Right atrium auricular region (tissue), 2 donors: ENCODE measurements at places on chromosomes 2 and 18. TPM values are rescaled to one million over a fixed set of nuclear protein-coding genes. Genes with fewer than 3 reads are reported as not detected.

- H3K4me3 ChIP-seq: no peak overlapping the region
- no peak for DNase-seq
- no peak overlapping the region for H3K27ac ChIP-seq
- peaks cover 60% of the 10 kb centered on the region for H3K36me3 ChIP-seq
- H3K4me1 ChIP-seq: no peaks in the 10 kb centered on the region
- no peaks in the 10 kb centered on the region for H3K27me3 ChIP-seq
Observed at GRCh38 chr18:23547306-23547705, 39.0 kb downstream of the NPC1 start.

DNA sequence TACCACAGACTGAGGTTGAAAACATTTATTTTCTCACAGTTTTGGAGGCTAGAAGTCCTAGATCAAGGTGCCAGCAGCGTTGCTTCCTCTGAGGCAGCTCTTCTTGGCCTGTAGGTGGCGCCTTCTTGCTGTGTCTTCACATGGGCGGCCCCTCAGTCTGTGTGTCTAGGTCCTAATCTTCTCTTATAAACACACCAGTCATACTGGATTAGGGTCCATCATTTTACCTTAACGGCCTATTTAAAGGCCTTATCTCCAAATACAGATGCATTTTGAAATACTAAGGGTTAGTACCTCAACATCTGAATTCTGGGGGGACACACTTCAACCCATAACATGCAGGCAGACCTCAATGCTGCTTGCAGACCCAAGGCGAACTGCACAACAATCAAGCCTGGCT, 4.4 kb upstream of the RMC1 start:
- DNase-seq: peak; percentile 71
- no peak overlapping the region for H3K4me3 ChIP-seq
- no peaks in the 10 kb centered on the region for H3K27me3 ChIP-seq
- peaks cover 8% of the 10 kb centered on the region for H3K4me1 ChIP-seq

DNA sequence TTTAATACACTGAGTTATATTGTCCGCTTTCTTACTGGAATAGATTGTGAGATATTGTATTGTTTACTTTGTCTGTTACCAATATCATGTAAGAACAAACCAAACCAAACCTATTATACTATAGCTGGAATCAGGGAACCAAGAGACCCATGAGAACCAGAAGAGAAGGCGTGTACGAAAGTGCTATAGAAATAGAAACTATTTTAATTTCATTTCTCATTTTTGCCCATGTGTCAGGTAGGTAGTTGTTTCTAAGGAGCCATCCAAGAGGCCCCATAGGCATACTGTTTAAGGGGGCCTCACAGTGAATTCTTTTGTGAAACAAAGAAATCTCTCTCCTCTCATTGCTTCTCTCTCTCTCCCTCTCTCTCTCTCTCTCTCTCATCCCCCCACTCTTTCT, 363.6 kb downstream of the RNF144A start:
- no peaks in the 10 kb centered on the region for H3K27me3 ChIP-seq
- no peak overlapping the region for H3K27ac ChIP-seq
- no peaks in the 10 kb centered on the region for H3K36me3 ChIP-seq
- DNase-seq: no peak
- no peaks in the 10 kb centered on the region for H3K4me1 ChIP-seq

DNA sequence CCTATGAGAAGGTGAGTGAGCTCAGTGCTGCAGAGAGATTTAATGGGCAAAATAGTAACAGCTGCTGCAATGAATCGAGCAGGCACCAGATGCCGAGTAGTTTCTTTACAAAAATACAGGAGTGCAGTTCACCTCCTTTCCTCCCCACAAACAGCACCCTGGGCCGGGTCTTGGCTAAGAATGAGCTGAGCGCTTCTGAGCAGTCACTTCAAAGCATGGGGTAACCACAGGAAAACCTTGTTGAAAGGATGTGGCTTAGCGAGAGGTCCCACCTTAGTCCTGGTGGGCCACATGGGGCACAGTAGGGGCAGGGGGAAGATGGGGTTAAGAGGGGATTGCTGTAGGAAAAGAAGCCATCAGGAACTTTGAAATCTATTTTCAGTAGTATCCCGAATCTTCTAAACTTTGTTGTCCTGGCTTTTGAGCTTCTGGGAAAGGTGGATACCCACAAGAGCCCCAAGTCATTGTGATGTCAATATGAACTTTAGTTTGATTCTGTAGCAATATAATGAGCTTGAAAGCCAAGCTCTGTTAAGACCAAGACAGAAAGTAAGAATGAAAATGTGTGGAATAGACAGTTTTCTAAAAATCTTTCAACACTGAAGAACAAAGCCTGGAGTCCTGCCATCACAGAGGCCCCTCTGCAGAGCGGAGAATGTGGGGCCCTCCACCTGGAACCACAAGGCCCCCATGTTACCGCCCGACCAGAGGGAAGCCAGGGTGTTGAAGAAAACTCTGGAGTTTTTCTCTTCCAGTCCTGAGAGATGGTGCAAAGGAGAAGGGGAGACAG, 101.0 kb upstream of the ZNF236 start:
- H3K27ac ChIP-seq: no peak overlapping the region
- peak; percentile 9 for DNase-seq
- no peaks in the 10 kb centered on the region for H3K27me3 ChIP-seq
- H3K4me3 ChIP-seq: no peak overlapping the region

- no peaks in the 10 kb centered on the region for H3K27me3 ChIP-seq
- H3K36me3 ChIP-seq: no peaks in the 10 kb centered on the region
- no peak for DNase-seq
- no peak overlapping the region for H3K27ac ChIP-seq
- no peak overlapping the region for H3K4me3 ChIP-seq
Observed at GRCh38 chr2:241892299-241893137, 23.0 kb downstream of the RTP5 start.

Gene HAAO
- 1.4 TPM for total RNA-seq

- DNase-seq: no peak
- no peaks in the 10 kb centered on the region for H3K27me3 ChIP-seq
- H3K36me3 ChIP-seq: no peaks in the 10 kb centered on the region
- H3K4me1 ChIP-seq: no peaks in the 10 kb centered on the region
Observed at GRCh38 chr2:5955921-5956320, 263.7 kb downstream of the SOX11 start.

Gene CRYBA2
- total RNA-seq: not detected
